ENCODE measurements at places on chromosomes 13 and 19.

GRCh38 chr13:97117388-97117910 lies 104.7 kb upstream of the MBNL2 start:
- DNase-seq: no peak

GRCh38 chr13:27005556-27005955 lies 166.1 kb downstream of the USP12 start:
- DNase-seq: peak; percentile 43

- no peak for DNase-seq
Observed at GRCh38 chr19:11299946-11300810, 4.2 kb downstream of the TSPAN16 start.

- DNase-seq: no peak
Observed at GRCh38 chr13:55038230-55038629, 2009.6 kb downstream of the OLFM4 start.

GRCh38 chr19:46279177-46279576 lies 17.7 kb upstream of the HIF3A start:
- DNase-seq: no peak

- DNase-seq: no peak
Observed at GRCh38 chr13:71811344-71811743, 55.7 kb downstream of the DACH1 start.

DNA sequence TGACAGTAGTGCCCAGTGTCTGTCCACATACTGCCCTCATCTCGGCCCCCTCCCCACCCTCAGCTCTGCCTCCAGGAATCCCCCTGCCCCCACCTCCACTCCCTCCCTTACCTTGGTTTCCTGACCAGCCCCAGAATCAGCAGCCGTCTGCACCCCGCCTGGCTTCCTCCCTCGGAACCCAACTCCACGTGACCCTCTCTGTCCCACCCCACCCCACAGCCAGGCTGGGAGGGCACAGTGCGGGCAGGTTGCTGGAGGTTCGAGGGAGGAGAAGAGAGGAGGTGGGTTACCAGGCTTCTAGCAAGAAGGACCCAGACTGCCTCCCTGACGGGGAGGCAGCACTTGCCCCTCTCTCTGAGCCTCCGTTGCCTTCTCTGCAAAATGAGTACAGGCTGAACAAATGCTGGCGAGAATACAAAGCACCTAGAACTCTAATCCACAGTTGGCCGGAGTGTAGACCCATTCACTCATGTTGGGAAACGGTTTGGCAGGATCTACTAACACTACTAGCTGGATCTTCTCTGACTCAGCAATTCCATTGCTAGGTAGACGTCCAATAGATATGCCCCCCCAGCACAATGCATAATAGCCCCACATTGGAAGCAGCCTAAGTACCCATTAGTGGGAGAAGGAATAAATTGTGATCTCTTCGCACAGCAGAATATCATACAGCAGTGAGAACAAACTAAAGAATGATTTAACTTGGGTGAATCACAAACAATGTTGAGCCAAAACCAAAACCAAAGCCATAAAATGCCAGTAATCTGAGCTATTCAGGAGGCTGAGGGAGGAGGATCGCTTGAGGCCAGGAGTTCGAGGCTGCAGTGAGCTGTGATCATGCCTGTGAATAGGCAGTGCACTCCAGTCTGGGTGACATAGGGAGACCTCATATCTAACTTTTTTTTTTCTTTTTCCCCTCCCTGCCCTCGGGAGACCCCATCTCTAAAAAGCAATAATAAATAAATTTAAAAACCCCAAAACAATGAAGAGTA lies at the start of gene RASAL3:
RASAL3 (minus strand) TSS at position 151 of the 992 bp plus-strand sequence. CDS start 186 bp downstream, outside the sequence.
- DNase-seq: no peak

DNA sequence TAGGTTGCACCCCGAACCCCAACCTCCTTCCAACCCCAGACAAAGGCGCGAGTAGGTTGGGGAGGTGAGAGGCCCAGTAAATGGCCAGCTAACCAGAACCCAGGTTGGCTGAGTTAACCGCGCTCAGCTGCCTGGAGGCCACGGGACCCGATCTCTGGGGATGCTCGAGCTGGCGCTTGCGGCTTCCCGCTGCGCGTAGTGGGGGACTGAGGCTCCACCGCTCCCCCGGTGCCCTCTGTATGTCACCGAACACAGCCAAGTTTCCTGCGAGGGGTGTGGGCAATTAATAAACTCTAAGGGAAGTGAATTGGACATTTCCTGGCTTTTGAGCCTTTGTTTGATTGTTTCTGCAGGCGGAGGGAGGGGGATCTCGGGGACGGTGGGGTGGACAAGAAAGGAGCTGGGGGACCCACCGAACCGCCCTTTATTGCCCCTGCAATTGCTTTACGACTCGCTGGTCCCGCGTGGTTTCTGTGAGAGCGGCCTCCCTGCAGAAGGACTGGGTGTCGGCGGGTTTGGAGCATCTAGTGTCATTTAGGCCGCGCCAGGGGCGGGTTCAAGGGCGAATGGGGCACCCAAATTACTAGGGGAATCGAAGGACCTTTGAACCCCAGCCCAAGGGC lies 3.5 kb upstream of the ZIC5 start:
- no peak for DNase-seq

GRCh38 chr19:44893332-44894051 lies 2.4 kb downstream of the TOMM40 start:
- DNase-seq: no peak

GRCh38 chr19:53780506-53780905 lies 43.6 kb downstream of the NLRP12 start:
- no peak for DNase-seq

DNA sequence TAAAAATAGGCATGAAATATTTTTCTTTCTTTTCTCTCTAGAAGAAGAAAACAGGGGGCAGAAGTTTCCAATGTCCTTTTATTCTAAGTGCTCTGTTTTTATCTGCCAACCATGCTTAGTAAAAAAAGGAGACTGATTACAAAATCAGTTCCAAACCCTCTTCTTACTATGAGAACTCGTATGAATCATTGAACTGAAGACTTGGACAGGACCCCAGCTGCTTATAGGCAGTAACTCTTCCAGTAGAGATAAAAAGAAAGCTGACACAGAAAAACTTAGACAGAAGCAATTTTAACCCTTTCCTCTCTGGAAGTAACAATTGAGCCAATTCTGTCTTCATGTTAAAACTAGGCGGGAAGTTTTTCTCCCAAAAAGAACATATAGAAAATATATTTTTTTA lies 24.5 kb upstream of the FREM2 start:
- no peak for DNase-seq

DNA sequence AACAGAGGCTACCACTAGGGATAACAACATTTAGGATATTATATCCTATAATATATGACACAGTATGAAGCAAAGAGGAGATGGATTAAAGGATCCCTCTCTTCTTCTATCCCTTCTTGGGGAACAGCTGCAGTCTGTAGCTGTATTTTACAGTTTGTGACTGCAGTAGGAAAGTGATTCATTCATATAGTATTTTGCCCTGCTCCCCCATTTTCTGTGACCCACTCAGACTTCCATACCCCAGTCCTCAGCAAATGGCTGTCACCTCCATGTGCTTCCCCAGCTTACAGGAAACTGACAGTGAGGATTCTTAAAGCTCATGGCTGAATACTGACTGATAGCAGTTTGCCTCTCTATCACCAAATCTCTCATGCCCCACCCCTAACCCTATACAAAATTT lies 27.5 kb downstream of the MICU2 start:
- no peak for DNase-seq

DNA sequence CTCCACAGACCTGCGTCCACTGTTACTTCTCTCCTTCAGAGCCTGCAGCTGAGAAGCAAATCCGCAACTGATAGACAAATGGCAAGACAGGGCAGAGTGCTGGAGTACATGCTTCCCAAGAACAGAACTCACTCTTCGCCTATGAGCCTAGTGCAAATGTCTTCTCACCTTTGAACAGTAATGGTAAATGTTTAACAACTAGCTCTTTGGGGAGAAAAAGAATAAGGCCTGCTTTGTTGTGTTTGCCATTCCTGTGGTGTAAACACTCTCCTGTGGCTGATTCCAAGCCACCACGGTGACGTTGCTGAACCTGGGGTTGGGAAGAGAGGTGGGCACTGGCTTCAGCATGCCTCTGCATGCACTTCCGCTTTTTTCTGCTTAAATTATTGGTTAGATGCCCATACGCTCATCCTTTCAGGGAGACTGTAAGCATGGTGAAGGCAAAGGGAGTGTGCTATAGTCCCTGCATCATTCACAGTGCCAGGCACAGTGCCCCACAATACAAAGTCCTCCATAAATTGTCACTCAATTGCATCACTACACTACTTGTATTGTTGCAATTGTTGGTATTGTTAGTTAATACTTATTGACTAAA lies 28.1 kb upstream of the GTF3A start:
- no peak for DNase-seq
